ENCODE measurements at places on chromosomes 5 and 9. TPM values are rescaled to one million over a fixed set of nuclear protein-coding genes. Genes with fewer than 3 reads are reported as not detected.

DNA sequence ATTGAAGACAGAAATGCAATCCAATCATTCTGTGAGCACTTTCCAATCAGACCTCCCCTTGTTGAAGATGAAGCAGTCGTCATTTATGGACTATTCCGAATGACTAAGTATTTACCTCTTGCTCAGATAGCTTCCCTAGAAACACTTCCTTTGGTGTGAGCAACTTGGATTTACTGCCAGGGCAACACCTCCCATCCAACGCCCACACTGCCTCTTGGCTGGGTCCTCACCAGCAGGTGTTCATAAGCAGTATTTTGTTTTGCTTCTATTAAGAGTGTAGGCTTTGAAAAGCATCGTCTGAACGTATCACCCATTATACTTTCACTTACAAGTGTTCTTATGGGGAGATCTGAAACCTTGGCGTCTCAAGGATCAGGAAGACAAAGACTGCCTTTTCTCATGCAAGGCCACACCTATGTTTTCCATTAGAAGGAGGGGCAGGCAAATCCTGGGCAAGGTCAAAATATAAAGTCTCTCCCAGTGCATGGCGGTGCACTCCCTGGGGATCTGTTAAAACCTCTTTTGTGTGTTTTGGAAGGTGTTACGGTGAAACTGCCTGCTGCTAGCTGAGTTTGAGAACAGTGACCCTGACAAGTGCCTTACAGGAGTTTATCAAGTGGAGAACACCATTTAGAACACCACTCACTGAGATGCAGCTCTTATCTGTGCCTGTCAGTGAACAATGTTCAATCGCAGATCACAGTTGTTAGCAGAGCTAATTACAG lies 10.6 kb upstream of the MARCHF3 start:
- no peaks in the 10 kb centered on the region for H3K36me3 ChIP-seq
- DNase-seq: no peak
- H3K27ac ChIP-seq: no peak overlapping the region
- peaks cover 11% of the 10 kb centered on the region for H3K4me1 ChIP-seq

DND1 gene
- total RNA-seq: 0.41 TPM

DNA sequence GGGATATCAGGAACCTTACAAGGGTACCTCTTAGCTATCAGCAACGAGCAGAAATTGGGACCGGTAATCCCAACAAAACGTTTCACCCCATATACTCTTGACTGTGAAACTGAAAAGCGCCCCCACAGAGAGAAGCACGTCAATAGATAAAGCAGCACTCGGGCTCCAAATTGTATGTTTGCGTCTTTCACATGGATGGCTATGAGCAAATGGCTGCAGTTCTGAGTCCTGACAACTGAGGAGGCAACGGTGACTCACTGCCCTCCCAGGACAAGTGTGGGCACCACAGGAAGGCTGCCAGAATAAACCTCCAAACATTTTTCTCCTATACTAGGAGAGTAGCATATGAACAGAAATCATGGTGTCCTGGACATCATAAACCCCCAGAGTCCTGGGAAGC lies 36.6 kb downstream of the SEMA4D start:
- no peak overlapping the region for H3K27ac ChIP-seq
- DNase-seq: no peak
- no peaks in the 10 kb centered on the region for H3K36me3 ChIP-seq
- peaks cover 18% of the 10 kb centered on the region for H3K4me1 ChIP-seq

- DNase-seq: no peak
- H3K27me3 ChIP-seq: no peaks in the 10 kb centered on the region
- H3K27ac ChIP-seq: no peak overlapping the region
- H3K4me3 ChIP-seq: no peak overlapping the region
These were observed 610.5 kb downstream of the ACTL7B start for GRCh38 chr9:108245331-108245730.

GRCh38 chr5:174272671-174273070 lies 227.2 kb downstream of the NSG2 start:
- H3K27ac ChIP-seq: no peak overlapping the region
- no peaks in the 10 kb centered on the region for H3K36me3 ChIP-seq
- H3K4me3 ChIP-seq: no peak overlapping the region
- DNase-seq: no peak

FREM1 gene
- 2.6 TPM for total RNA-seq

GRCh38 chr9:76562511-76562911 lies 103.5 kb downstream of the GCNT1 start:
- H3K4me3 ChIP-seq: no peak overlapping the region
- no peaks in the 10 kb centered on the region for H3K4me1 ChIP-seq
- no peaks in the 10 kb centered on the region for H3K36me3 ChIP-seq
- DNase-seq: no peak
- no peak overlapping the region for H3K27ac ChIP-seq

DNA sequence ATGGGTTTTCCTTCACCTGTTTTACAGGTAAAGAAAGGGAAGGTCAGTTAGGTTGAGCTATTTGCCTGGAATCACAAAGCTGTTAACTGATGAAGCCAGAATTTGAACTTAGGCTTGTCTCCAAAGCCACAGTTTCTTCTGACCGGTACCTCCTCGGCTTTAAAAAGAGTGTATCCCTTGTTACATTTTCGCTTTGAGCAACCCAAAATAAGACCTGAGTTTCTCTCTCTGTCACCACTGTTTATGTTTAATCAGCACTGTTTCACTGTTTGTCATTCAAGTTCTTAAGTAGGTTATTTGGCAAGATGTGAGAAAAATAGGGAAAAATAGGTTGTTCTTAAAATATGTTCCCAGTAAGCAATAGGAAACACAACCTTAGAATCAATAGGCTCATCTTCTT lies 84.6 kb downstream of the VCAN start:
- H3K36me3 ChIP-seq: peaks cover 9% of the 10 kb centered on the region
- no peak overlapping the region for H3K27ac ChIP-seq
- no peaks in the 10 kb centered on the region for H3K4me1 ChIP-seq
- DNase-seq: no peak
- H3K4me3 ChIP-seq: no peak overlapping the region

DNA sequence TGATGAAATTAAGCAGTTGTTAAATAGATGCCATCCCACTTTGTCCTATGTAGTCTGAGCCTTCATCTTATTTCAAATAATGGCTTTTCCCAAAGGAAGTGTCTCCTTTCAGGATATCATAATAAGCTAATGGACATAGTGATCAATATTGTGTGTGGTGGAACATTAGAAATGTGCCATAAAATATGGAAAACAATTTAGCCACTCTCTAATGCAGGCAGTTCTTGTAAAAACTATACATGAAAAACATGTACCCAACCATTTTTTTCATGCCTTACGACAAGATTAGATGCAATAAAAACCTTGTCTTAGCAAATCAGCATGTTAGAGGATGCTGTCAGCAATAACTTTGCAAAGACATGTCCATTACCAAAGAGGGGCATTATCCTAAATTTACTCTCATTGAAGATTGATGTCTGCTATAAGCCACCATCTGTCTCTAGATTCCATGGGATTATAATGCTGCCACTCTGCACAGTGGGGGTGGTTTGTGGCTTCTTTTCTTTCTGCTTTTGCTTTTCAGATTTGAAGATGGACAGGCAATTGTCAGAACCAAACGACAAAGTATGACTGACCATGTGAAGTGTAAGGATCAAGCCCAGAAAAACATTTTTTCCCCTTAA lies 724.0 kb upstream of the ZNF608 start:
- H3K4me3 ChIP-seq: no peak overlapping the region
- H3K27me3 ChIP-seq: no peaks in the 10 kb centered on the region
- H3K4me1 ChIP-seq: 0 out of 2 replicates have a peak, but pooled peaks cover 2% of the 10 kb centered on the region
- no peak for DNase-seq
- H3K27ac ChIP-seq: no peak overlapping the region

Measured in H1 (cell line).